RWPE1 (cell line): ENCODE measurements at places on chromosomes 2 and 18.
A peak's percentile ranks its signal among the peaks of the same experiment; 100 is the strongest.

DNA sequence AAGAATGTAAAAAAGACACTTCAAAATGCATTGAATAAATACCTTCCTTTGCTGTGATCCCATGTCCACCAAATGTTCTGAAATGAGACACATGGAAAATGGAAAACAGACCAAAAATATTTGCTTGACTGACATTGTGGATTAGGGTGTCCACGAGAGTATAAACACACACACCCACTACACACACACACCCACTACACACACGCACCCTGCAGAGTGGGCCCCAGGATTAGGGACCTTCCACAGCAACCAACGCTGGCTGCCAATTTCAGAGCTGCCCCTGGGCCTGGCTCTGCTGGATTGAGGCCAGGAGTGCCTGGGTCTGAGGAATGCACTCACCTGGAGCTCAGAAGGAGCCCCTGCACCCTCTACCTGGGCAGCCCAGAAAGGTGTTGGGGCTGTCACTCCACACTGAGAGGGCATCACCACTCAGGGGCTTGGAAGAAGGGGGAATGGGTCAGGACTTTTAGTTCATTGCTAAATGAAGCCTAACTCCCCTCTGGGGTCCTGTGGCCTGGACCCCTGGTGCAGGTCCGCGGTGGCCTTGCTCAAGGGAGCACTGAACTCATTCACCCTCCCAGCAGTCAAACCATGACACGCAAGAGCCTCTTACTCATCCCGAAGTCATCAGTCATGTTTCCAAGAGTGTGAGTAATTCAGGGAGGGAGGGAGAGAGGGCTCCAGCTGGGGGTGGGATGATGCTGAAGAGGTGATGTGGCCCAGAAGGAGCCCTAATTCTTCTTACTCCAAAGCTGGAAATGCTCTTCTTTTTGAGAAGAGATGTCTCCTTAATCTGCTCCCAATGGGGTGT lies 50.2 kb upstream of the PLB1 start:
- peak; percentile 94 for DNase-seq

- DNase-seq = no peak
Measured at GRCh38 chr18:66749481-66750035, 145.7 kb upstream of the CDH19 start.

GRCh38 chr2:134683561-134684112 lies 35.2 kb downstream of the TMEM163 start:
- DNase-seq = no peak

DNA sequence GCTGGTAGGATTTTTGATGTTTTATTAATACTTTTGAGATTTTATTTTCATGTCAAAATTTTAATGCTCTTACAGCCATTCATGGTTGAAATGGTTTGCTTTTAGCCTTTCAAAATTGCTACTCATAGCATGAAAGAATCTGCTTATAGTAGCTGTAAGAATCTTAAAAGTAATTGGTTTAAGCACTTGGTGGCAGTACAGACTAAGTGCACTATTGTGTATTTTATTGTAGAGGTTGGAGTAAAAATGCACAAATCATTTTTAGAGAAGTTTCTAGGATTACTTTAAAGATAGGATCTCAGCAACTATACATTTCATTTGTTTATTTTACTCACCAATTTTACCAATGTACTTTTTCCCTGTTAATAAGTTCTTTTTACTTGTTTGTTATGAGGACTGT lies 205.8 kb downstream of the SPAG16 start:
- DNase-seq = no peak

DNA sequence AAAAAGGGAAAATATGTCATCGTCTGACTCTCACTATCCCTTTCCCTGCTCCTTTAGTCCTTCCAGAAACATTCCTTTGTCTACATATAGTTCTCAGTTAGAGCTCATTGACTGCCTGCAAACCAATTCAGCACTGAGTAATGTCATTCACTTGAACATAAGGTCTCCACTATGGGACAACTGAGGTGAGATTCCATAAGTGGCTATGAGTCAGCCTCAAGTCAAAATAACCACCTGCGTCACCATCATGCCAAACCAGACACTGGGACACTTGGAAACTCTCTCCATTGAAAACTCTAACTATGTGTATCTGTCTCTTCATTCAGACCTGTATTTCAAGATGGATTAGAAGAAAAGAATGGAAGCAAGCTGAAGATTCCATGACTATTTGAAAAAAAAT lies 878.0 kb upstream of the PIK3C3 start:
- no peak for DNase-seq

DNA sequence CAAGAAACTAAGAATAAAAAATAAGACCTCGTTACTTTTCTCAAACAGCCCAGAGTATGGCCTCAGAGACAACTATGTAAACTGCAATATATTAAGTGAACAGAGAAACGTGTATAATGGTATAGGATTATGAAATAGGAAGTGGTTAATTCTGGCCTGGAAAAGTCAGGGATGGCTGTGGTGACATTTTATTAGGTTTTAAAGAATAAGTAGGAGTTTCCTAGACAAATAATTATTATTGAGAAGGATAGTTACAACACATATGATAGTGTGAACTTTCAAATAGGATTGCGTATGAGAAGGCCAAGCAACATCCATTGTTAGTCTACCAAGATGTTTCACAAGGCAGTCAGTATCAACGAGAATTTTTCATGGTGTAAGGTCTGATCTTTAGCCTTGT lies 244.1 kb downstream of the LPIN1 start:
- no peak for DNase-seq

DNA sequence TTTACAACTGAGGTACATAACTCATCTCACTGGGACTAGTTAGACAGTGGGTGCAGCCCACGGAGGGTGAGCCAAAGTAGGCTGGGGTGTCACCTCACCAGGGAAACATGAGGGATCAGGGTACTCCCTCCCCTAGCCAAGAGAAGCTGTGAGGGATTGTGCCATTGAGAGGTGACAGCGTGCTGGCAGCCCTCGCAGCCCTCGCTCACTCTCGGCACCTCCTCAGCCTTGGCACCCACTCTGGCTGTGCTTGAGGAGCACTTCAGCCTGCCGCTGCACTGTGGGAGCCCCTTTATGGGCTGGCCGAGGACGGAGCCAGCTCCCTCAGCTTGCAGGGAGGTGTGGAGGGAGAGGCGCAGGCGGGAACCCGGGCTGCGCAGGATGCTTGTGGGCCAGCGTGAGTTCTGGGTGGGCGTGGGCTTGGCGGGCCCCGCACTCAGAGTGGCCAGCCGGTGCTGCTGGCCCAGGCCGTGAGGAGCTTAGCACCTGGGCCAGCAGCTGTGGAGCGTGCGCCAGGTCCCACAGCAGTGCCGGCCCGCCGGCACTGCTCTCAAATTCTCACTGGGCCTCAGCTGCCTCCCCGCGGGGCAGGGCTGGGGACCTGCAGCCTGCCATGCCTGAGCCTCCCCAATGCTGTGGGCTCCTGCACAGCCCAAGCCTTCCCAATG lies 44.5 kb upstream of the FAM110C start:
- DNase-seq = no peak

DNA sequence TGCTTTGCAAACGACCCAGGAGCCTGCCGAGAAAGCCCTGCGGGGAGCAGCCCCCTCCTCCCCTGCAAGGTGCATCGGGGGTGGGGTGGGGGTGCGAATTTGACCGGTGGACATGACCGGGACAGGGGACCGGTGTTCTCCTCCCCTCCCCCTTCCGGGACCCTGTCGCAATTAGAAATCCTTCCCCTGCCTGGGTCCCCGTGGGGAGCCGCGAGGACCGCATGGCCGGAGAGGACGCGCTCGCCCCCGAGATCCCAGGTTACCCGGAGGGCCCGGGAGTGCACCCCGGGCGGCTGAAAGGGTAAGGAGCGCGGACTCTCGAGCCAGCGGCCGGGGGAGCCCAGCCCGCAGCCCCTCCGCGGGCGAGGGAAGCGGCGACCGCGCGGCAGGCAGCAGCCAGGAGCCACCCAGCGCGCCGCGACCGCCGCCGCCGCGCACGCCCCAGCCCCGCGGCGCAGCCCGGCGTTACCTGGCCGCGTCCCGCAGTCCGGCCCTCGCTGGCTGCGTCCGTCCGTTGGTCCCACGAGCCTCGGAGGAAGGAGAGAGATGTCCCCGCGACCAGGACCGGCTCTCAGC lies 482 bp downstream of the DLGAP1 start:
- DNase-seq = no peak

GRCh38 chr2:30185178-30185577 lies 38.4 kb downstream of the YPEL5 start:
- DNase-seq = no peak

DNA sequence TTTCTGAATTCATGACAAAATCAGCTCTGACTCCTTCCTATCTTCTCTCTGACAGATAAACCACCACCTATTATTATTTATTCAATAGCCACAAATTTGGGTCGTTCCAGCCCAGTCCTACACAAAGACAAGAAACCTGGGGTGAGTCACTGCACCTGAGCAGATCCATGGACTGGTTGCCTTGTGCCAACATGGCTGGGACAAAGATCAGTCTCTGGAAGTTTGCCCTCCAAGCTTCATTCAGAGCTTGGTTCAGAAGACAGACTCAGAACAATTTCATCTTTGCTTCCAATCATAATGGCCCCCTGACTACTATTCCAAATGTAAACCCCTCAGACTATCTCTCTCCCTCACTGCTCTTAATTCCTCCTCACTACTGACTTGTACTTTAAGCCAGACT lies 9.6 kb upstream of the EXOC6B start:
- DNase-seq = no peak

DNA sequence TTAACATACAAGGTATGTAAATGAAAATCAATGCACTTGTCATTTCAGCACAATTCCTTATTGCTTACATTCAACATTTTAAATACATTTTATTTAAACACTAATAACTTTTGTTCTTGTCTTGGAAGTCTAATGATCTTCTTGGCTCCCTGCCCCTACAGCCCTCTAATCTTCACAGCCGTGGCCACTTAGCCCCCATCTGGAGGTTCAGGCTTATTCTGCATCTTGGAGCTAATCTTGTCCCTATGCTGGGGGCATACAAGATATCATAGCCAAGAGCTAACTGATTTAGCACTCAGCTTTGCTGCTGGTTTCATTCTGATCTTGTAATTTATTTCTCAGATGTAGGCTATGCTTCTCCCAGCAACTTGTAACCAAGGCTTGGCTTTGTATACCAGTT lies 140.8 kb downstream of the TMEFF2 start:
- DNase-seq = no peak

DNA sequence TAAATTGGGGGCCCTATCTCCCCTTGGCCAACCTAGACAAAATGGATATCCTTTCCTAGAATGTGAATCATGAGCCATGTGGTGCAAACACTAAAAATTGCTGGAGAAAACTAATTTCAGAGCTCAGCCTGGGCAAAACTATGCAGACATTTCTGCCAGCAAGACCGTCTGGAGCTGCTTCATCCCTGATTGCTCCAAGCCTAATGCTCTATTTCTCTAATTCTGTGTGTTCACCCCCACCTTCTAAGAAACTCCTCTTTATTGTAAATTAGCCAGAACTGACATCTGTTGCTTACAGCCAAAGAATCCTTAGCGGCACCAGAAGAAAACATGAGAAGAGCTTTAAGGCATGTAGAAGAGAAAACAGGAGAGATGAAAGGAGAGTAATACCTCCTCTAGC lies 337.7 kb upstream of the CHAC2 start:
- no peak for DNase-seq

DNA sequence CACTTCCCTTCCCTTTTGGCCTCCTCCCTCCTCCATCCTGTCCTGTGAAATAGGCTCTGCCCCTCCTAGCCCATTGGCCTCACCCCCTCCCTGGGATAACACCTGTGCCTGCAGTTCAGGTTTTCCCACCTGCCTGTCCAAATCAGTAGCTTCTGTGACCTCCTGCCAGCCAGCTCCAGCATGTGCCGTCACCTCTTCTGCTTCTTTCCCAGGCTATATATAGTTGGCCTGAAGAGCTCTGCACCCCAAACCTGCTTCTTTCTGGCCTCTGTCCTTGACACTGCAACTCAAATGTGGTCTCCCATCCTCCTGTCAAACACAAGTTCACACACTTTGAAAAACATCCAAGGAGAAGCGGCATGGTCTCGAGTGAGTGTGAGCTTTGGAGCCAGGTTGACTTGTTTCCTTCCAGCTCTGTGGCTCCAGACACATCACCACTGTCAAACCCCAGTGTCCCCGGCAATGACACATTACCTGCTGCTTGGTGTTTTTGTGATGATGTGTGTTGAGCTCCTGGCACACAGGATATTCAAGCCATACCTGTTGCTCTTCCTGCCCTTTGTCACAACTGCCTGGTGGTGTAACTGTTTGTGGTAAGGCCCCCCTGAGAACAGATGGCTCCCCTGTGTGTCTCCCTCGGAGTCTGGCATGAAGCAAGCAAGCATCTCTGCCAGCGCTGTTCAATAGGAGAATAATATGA lies 143.6 kb upstream of the DAPL1 start:
- DNase-seq = no peak
